ENCODE measurements at places on chromosomes 2 and 18. TPM values are rescaled to one million over a fixed set of nuclear protein-coding genes. Genes with fewer than 3 reads are reported as not detected.

DNA sequence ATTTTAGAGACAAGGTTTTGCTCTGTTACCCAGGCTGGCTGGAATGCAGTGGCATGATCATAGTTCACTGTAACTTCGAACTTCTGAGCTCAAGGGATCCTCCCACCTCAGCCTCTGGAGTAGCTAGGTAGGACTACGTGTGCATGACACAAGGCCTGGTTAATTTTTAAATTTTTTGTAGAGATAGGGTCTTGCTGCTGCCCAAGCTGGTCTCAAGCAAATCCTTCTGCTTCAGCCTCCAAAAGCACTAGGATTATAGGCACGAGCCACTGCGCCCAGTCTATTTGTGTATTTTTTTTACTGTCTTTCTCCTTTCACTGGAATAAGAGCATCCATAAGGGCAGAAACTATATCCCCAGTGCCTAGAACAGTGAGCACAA lies 89.3 kb downstream of the PLEKHM3 start:
- DNase-seq = no peak

GRCh38 chr2:23585273-23586170 lies 200.5 kb downstream of the KLHL29 start:
- DNase-seq = no peak

DNA sequence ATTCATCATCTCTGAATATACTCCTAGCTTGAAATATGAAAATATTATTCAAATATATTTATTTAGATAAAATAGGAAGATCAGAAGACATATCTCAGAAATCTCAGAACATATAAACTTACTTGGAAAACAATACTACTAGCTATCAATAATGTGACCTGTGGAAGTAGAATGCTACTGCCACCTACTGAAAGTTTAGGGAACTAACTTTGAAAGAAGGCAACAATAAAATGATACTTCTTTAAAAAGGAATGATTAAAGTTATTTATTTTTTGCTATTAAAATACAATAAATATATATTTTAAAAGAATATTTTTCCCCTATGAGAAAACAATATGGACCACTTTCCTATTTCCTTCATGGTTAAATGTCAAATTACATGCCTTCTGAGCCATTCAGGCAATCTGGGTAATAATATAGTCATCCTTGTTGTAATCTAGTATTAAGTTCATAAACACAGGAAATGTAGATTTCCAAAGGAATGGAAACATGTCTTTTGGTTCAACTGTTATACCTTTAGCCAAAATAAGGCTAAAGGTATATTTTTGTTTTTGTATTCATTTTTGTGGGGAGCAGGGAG lies 26.0 kb downstream of the ACADL start:
- DNase-seq = no peak

DNA sequence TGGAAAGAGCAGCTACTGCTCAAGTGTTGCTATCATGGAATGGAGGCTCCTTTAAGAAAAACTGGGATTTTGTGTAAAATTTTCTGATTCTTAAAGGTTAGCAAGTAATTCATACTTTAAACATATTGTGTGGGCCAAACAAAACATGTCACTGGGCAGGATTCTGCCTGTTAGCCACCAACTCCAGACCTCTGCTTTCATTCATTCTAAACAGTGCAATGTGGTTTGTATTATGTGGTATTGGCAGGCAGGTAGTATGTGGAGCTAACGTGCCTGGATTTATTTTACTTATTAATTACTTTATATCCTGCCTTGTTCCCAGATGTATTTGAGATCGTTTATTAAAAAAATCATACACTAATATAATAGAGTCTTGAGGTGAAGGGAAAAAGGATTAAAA lies 1521.3 kb upstream of the ACVR2A start:
- no peak for DNase-seq

DNA sequence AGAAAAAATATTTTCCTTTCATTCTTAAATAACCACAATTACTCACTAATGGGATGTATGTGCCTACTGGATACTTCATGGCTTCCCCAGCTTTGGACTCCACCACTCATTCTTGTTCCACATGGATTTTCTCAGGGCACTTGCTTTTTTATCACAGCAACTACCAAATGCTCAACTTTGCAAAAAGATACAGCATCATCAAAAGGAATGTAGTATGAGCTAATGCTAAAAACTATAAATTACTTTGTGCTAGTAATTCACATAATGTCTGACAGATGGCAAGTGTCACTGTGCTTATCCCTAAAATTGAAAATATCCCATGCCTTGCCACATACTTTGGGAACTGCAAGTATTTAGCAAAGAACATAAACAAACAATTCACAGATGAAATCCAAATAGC lies 130.4 kb upstream of the ZFP36L2 start:
- DNase-seq = no peak

GRCh38 chr2:29068513-29068912 lies 5.8 kb downstream of the PCARE start:
- no peak for DNase-seq

- no peak for DNase-seq
Measured at GRCh38 chr2:8039732-8040131, 642.1 kb upstream of the ID2 start.

DNA sequence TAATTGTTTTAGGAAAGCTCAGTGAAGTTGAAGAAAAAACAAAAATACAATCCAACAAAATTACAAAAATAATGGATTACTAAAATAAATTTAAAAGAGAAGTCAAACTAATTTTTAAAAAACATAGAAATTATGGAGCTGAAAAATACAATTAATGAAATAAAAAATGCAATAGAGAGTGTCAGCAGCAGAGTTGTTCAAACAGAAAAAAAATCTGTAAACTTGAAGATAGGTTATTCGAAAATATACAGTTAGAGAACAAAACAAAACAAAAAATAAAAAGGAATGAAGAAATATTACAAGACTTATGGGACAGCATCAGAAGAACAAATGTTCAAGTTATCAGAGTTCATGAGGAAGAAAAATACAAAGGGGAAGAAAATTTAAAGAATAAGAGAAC lies 114.7 kb downstream of the GULP1 start:
- no peak for DNase-seq

- DNase-seq = no peak
Measured at GRCh38 chr2:69316550-69316949, 70.5 kb downstream of the GFPT1 start.

- DNase-seq = no peak
Measured at GRCh38 chr2:22824618-22825017, 560.4 kb upstream of the KLHL29 start.

POTEC gene
- 0.07 TPM for total RNA-seq

CAD gene
- 146 TPM for total RNA-seq

GRCh38 chr2:239005586-239005985 lies 157.7 kb downstream of the TWIST2 start:
- DNase-seq = no peak

MYO1B gene
- total RNA-seq = 61.2 TPM

DUSP19 gene
- total RNA-seq = 2.3 TPM

KCNE4 gene
- not detected for total RNA-seq

- DNase-seq = no peak
Measured at GRCh38 chr2:159555651-159556392, 60.5 kb downstream of the BAZ2B start.

- DNase-seq = no peak
Measured at GRCh38 chr18:75172299-75173124, 36.4 kb downstream of the PTGR3 start.

CCDC74A gene
- total RNA-seq = 14.9 TPM

SERPINB8 gene
- total RNA-seq = 1.2 TPM

DNA sequence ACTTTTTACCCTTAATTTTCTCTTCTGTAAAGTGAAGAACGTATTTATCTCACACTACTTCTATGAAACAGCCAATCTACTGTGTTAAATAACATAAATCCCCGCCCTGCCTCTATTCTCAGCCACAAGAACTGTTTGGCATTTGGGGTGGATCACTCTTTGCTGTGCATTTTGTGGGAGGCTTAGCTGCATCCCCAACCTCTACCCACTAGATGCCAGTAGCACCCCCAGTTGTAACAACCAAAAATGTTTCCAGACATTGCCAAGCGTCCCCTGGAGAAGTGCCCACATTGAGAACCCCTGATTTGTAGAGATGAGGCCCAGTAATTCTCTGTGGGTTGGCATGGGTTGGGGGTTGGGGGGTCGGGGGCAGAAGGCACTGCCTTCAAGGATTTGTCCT lies 94.7 kb upstream of the BOD1L2 start:
- DNase-seq = no peak

GULP1 gene
- 139 TPM for total RNA-seq

GRCh38 chr2:225771701-225772100 lies 372.2 kb downstream of the NYAP2 start:
- DNase-seq = no peak

GRCh38 chr2:169077674-169078240 lies 8.4 kb downstream of the DHRS9 start:
- DNase-seq = no peak

- DNase-seq = no peak
Measured at GRCh38 chr2:167454036-167454435, 565.8 kb downstream of the XIRP2 start.

DNA sequence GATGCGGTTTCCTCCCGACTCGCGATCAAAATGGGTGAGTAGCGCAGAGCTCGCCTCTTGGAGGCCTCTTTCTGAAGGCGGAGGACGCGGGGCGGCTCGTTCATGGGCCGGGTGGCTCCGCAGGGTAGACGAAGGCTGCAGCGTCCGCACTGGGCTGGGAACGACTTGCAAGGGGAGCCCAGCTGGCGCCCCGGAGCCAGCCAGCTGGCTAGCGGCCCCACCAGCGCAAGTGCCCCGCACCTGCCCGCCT lies 328 bp upstream of the PASK start:
- DNase-seq = no peak

DNA sequence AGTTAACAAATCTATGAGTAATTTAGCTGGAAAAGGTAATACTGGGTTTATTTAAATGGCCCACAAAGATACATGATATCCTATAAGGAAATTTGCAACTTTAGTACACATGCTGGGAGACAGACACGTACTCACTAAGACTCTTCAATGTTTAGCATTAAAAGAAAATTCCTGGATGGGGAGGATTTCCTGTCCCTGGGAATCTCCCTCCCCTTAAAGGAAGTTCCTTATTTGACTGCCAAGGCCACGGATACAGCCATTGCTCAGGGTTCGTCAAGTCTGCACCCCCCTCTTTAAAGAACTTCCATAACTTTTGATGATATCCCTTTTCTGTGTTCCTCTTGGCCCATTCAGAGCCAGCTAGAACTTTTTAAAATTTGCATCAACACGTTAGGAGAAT lies 267.6 kb downstream of the CD226 start:
- DNase-seq = no peak

- DNase-seq = no peak
Measured at GRCh38 chr2:205882806-205883425, 200.6 kb downstream of the NRP2 start.

DNA sequence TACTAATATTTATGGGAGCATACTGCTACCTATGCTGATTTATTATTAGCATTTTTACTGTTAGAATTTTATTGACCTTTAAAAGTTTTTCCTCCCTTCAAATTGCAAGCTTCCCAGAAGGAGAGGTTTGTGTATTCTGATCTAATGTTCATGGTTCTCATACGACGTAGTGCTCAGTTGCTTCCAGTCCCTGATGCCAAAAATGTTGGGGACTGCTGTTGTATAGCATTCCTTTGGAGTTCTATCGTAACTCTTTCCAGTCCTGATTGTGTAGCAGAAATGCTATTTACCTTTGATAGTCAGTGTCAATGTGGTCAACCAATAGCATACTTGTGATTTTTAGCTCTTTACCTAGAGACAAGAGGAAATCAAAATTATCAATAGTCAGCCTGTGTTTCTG lies 69.5 kb upstream of the ZSWIM2 start:
- no peak for DNase-seq

DNA sequence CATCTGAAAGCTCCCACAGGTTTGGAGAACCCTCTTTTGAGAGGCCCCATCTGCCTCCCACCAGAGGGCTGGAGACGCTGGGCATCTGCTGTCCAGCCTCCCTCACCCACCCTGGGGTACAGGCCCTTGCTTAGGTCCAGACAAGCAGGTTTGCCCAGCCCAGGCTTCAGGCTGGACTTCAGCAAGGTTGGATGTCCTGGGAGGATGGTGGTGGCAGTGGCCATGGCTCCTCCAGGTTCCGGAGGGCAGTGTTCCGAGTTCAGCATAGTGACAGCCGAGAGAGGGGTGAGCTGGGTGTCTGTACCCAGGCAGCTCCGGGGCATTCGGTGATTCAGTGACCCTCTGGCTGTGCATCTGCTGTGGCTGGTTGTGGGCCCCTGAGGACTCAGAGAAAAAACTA lies 58.2 kb upstream of the HDAC4 start:
- DNase-seq = peak; percentile 17

GRCh38 chr2:241313543-241314095 lies 1.9 kb downstream of the HDLBP start:
- DNase-seq = no peak

WDR35 gene
- total RNA-seq = 22.6 TPM

DNA sequence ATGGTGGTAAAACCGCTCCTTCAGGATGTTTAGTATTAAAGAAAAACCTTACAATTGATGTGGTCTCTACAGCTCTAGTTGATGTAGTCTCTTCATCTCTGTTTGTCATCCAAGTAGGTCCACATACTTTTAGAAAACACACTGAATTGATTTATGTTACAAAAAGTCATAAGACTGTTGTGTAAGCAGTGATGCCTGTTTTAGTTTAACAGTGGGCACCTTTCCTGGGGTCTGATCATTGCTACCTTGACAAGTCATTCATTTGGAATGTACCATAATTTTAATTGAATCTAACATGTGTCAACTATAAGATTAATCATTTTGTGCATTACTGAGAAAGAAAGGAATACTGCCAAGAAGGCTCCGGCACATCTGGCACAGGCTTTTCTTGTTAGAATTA lies 34.3 kb downstream of the GIGYF2 start:
- DNase-seq = no peak

DNA sequence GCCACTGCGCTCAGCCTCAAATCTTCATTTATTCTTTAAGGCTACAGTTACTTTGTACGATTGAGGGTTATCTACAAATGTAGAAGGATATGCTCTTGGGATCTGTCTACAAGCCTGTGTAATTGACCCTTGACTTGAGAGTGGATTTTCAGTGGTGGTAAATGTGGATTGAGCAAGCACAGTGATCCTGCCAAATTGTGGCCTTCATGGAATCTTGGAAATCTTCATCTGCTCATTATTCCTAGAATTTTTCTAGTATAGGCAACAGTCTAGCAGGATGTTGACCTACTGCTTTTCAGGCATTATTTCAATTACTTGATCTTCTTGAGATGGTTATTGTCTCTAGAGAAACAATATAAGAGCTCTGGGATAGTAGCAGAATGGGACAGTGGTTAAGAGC lies 226.1 kb upstream of the REV1 start:
- DNase-seq = no peak

DNA sequence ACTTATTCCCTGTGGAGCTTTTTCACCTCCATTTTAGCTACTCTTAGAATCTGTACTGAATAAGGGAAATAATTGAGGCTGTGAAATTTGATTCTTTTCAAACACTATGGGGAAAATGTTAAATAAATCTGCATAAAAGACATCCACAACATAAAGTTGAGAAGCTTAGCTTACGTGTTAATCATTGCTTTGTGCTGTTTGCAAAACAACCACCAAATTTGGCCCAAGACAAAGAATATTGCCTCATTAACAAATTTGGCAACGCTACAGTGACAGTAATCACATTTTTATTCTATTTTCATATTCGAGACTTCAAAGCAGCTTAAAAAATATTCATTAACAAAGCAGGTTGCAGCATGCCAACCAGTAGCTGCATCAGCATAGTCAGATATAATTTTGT lies 437.6 kb downstream of the DPP10 start:
- no peak for DNase-seq

GRCh38 chr2:201956361-201956760 lies 77.3 kb upstream of the FZD7 start:
- no peak for DNase-seq
